ENCODE measurements at places on chromosomes 2 and 18. TPM values are rescaled to one million over a fixed set of nuclear protein-coding genes. Genes with fewer than 3 reads are reported as not detected.

DNA sequence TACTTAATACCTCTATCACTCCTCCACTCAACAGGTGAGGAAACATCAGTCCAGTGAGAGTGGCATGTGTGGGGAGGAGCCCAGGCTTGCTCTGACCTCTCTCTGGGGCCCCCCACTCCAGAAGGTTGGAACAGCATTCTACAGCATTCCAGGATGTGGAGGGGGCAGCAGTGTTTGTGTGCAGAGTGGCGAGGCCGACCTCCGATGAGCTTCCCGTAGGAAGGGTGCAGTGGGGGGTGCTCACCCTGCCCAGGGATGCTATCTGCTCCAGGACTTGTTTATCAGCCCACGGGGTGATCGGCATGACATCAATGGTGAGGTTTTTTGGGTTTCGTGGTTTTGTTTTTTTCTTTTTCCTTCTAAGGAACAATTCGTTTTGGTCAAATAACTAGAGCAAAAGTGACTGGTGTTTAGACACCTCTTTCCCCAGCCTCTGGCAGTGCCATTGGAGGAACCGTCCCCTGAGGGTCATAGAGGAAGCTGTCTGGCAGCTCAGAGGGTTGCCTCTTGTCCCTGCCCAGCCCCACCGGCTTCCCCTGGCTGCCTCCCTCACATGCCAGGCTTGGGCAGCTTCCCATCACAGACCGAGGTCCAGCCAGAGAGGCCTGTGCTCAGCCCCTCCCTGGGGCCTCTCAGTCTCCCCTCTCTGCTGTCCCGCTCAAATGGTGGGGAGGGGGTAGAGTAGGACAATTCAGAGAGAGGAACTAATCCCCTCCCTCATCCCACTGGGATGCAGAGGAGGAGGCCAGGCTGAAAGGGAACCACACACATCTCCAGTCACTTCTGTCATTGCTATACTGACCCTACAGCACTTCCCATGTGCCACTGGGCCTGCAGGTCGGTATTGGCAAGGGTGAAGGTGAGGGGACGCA is 96.5 kb downstream of the ZFP36L2 start:
- peak; percentile 38 for DNase-seq

GRCh38 chr2:48240912-48241311 is 289.0 kb upstream of the STON1 start:
- DNase-seq = no peak

DNA sequence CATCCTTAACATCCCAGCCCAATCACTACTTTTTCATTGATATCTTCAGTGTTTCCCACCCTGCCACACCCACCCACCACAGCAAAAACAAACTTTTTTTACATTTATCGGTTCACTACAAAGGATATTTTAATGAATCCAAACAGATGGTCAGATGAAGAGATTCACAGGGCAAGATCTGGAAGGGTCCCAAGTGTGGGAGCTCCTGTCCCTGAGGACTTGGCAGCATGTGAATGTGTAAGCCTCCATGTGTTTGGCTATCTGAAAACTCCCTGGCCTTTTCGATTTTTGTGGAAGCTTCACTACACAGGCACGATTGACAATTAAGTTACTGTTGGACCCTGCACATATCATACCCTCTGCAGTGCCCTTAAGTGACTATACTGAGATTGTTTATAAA is 48.1 kb upstream of the CRIM1 start:
- no peak for DNase-seq

Gene ZC3H6
- total RNA-seq = 30.7 TPM

Gene UGT1A8
- total RNA-seq = not detected

DNA sequence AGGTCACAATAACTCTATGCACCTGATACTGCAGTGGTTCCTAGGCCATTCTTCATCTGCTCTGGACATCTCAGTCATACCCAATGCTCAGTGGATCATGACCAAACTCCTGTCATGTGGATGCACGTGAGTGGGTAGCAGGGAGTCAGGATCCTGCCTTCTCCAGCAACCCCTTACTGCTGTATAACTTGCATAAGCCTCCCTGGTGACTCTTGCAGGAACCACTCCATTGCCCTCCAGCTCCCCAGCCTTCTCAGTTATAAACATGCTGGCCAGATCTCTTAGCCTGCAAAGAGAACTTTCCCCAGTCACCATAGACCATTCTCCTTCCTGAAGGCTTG is 98.6 kb upstream of the ZNF397 start:
- no peak for DNase-seq

DNA sequence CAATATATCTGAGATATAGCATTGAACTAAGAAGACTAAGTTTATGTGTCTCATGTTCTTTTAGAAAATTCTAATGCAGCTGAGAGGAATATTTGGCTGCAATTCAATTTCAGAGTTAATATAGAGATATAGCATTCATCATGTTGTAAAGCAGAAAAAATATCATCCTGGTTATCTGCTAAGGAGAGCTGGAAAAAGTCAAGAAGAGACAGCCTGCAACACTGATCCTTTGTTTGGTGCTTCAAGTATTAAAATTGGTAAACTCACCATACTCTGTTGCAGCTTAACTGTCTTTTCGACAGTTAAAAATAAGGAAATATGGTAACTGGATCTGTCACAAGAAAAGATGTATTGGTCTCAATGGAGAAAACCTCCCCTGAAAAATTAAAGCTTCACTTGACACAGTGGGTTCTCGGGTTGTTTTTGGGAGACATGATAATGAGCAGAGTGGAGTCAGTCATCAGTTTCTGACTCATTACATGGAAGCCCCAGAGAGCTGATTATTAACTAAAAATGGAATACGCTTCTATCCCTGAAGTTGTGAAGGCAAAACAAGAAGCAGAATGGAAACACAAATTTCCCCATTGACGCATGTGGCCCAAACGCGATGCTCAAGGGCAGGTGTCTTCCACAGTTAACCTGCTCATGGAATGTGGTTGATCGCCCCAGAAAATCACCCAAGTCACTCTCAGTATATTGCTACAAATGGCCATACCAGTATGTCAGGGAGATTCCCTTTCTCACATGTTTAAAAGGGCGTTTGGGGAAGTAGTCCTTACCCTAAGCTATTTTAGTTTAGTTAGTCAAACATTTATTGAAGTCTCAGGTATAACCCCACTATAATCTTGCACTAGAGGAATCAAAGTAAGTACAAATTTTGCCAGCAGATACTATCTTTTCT is 8.2 kb downstream of the BCL2 start:
- no peak for DNase-seq

Gene HOXD1
- total RNA-seq = not detected

Gene ADCYAP1
- total RNA-seq = not detected

DNA sequence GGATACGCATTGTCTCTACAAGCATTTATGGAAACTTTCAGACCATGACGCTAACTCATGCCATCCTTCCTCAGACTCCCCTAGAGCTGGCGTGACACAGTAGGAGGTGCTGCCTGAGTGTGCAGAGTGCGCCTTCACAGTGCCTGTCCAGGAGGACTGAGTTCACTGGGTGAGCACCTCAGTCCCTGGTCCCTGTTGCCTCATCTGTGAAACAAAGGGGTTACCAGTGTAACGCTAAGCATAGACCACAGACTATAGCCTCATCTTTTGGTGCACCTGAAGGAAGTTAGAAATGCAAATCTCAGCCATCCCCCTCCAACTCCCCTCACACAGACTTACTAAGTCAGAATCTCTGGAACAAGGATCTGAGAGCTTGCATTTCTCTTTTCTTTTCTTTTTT is 142.8 kb downstream of the TMEM17 start:
- no peak for DNase-seq

- no peak for DNase-seq
Observed at GRCh38 chr2:205717999-205718398, 35.7 kb downstream of the NRP2 start.

Gene MTCL1
- 0.51 TPM for total RNA-seq

- DNase-seq = no peak
Observed at GRCh38 chr2:190507135-190507534, 27.4 kb downstream of the NEMP2 start.

GRCh38 chr2:68862889-68863288 is 8.3 kb downstream of the BMP10 start:
- DNase-seq = no peak

Gene CD8B
- 71.2 TPM for total RNA-seq

DNA sequence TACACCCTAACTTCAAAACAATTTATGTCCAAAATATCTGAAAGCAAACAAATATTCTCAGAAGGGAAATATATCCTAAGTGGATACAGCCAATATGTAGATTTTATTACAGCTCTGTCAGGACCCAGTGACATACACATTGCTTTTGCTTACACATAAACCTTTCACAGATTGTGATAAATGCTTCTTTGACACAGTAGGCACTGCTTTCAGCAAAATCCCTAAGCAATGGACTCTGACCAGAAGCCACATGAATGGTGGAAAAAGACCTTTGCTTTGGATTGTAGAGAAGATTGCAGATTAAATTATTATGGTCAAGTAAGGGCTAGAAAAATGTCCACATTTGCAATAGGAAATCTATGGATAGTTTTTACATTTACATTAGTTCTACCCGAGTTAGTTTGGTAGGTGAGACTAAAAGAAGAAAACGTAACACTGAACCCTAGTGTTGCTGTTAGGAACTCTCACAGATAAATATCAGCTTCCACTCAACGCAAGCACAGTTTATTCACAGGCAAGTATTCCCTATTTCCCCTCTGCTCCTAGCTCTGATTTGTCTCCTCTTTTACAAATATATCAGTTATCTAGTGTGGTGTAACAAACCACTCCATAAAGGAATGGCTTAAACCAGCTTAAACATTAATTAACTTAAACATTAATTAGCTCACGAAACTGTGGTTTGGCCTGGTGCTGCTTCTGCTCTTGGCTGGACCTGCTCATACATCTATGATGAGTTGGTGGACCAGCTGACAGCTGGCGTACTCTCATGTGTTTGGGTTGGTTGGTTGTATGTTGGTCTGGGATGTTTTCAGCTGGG is 23.6 kb upstream of the SERPINE2 start:
- no peak for DNase-seq

GRCh38 chr2:129481306-129482219 is 497.9 kb upstream of the RAB6C start:
- no peak for DNase-seq

GRCh38 chr2:180655393-180655792 is 325.0 kb upstream of the UBE2E3 start:
- no peak for DNase-seq

Gene LOXHD1
- 0.07 TPM for total RNA-seq

Gene MROH2A
- total RNA-seq = not detected

DNA sequence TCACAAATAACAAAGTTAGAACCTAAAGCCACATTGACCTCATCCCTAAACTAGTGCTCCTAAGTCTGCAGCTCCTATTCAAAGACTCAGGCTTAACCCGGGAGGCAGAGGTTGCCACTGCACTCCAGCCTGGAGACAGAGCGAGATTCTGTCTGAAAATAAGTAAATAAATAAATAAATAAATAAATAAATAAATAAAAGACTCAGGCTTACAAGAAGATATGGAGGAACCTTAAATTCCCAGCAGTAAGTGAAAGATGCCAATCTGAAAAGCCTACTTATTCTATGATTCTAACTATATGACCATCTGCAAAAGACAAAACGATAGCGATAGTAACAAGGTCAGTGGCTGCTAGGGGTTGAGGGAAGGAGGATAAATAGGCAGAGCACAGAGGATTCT is 101.7 kb downstream of the DDX1 start:
- DNase-seq = no peak

DNA sequence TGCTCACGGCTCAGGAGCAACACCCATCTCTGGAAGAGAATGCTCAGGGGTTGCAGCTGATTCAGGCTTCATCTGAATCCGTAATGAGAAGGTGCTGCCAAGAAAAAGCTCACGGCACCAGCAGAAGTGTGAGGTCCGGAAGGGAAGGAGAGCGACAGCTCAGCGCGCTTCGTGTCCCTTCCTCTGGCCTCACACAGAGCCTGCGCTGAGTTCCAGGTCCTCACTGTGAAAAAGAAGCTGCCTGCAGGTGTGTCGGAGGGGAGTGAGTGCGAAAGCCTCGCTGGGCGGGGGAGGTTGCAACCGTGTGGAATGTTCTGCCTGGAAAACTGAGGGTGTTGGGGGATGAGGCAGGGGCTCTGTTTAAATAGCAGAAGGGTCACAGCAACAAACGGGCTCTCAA is 76.2 kb upstream of the TWIST2 start:
- no peak for DNase-seq

- DNase-seq = no peak
Observed at GRCh38 chr2:133292259-133292658, 276.0 kb downstream of the NCKAP5 start.

DNA sequence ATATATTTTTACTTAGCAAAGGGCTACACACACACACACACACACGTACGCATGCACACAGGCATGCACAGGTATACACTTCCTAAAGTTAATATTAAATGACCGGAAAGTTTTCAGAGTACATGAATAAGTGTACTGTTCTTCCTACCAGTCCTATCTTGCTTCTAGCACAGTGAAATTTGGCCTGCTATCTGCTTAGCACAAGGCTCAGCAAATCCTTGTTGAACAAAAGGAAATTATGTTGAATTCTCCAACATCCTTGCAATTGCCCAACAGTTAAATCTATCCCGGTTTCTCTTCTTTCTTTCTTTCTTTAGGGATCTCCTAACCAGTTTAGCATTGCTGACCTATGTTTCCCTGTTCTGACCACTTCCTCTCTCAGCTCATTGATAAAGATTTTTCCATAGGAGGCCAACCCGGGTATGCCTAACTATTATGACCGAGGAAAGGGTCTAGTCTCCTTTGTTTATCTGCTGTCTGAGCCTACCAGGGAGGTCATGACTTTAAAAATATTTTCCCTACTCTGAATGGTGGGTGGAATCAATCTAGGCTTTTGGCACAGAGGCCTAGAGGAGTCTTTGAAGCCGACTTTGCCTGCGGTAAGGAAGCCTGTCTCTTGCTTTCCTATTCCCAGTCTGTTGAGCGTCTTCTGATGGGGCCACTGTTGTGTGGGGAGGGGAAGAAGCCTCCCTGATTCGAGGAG is 400.7 kb downstream of the HRH4 start:
- no peak for DNase-seq

GRCh38 chr2:205590759-205591158 is 91.5 kb upstream of the NRP2 start:
- DNase-seq = no peak

DNA sequence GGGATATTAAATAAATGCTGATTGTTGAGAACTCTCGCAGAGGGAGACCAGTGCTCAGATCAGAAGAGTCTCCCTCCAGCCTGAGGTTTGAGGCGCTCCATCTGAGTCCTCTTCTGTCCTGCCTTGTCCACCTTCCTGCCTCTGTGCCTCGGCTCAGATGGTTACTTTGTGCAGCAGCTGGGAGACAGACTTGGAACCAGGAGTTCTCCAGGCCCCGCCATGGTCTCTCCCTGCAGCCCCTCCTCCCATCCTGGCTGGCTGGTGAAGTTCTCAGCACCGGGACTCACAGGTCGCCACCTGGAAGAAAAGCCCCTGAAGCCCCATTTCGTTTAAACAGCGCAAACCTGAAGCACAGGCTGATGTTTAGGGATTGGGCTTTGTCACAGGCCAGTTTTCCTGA is 60.6 kb downstream of the DDX1 start:
- no peak for DNase-seq

- DNase-seq = no peak
Observed at GRCh38 chr2:31235504-31235902, 1.6 kb downstream of the EHD3 start.

DNA sequence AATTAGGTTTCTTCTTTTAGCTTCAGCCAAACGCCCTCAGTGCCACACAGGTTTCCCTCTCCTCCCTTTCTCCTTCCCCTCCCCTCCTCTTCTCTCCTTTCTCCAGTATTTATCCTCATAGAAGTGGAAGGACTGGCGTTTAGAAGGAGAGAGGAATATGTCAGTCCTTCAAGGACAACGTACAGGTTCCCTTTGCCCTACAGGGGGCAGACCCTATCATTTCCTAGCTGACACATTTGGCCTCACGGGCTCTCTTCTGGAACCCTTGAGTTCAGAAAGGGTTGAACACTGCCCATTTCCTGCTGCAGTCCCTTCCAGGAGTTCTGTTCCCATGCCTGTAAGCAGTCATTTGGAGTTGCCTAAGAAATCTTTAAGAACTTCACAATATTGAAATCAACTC is 46.1 kb downstream of the CDCA7 start:
- peak; percentile 10 for DNase-seq

Data from activated T-cell treated with anti-CD3 and anti-CD28 coated beads, Interleukin-2, amount 50 U/mL, for 72 hours (primary cell).